RPMI7951 (cell line): ENCODE measurements at places on chromosomes 6 and 20. TPM values are rescaled to one million over a fixed set of nuclear protein-coding genes. Genes with fewer than 3 reads are reported as not detected.

- peak; percentile 75 for DNase-seq
Observed at GRCh38 chr6:25014791-25015560, 79.2 kb upstream of the RIPOR2 start.

Gene BFSP1
- total RNA-seq = 3.0 and 5.0 TPM in 2 replicates

DNA sequence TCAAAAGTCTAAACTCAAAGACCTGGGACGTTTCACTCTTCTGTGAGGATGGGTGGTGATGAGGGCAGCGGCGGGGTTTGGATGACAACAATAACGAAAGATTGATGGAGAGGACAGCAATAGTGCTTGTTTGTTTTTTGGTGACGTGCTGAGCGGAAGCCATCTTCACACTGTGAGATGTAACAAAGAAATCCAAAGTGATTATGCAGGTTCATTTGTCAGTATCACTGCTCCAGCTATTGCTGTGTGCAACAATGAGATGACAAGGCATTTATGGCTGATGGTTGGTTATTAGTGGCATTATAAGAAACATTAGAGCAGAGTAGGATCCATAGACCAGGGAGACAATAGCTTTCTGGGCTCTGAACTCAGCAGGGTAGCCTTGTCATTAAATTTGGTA lies 306.7 kb downstream of the RNF144B start:
- no peak for DNase-seq

DNA sequence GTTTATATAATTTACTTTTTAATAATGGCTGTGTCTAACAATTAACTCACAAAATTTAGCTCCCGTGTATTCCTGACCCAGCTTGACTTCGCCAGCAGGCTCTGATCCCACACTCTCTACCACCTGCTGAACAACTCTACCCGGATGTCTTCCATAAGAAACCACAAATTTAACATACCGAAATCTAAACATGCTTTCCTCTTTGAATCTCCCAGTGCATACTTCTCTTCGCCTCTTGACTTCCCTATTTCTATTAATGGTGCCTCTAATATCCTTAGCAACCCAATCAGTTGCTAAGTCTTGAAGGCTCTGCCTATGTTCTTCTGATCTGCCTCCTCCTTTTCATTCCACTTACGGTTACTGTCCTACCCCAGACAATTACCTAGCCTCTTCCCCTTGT lies 4.6 kb upstream of the MYB start:
- no peak for DNase-seq

GRCh38 chr20:4973330-4974097 lies 27.8 kb downstream of the SLC23A2 start:
- DNase-seq = peak; percentile 95

DNA sequence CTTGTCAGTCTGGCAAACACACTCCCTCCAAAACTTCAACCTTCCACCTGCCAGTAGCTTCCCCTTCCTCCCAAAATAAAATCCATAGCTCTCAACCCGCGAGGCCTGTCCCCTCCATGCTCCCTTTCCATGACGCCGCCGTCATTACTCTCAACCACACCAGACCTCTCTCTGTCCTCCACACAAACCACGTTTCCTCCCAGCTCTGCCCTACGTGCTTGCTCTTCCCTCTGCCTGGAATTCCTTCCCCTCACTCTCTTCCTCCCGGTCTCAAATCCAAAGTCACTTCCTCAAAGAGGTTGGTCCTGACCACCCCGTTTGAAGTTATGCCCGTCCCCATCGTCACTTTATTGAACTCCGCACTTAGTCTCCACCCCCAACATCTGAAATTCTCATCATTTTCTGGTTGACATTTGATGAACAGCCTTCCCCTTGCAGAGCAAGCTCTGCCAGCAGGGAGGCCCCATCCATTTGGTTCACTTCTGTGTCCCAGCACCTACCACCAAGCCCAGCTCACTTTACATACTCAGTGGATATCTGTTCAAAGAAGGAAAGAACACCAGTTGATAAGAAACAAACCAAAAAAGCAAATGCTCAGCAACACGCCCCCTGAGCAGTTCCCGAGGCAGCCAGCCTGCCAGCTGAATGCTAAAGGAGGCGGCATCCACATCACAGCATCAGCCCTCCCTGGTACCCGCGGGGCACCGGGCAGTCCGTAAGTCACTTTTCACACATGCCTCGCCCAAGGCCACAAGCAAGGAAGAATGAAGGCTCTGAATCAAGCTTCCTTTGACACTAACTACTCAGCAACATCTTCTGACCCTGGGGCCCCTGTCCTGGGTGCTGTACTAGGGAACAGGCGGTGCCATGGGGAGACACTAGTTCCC lies 125.0 kb downstream of the NFATC2 start:
- no peak for DNase-seq

Gene GPR6
- total RNA-seq = not detected in 2 replicates

DNA sequence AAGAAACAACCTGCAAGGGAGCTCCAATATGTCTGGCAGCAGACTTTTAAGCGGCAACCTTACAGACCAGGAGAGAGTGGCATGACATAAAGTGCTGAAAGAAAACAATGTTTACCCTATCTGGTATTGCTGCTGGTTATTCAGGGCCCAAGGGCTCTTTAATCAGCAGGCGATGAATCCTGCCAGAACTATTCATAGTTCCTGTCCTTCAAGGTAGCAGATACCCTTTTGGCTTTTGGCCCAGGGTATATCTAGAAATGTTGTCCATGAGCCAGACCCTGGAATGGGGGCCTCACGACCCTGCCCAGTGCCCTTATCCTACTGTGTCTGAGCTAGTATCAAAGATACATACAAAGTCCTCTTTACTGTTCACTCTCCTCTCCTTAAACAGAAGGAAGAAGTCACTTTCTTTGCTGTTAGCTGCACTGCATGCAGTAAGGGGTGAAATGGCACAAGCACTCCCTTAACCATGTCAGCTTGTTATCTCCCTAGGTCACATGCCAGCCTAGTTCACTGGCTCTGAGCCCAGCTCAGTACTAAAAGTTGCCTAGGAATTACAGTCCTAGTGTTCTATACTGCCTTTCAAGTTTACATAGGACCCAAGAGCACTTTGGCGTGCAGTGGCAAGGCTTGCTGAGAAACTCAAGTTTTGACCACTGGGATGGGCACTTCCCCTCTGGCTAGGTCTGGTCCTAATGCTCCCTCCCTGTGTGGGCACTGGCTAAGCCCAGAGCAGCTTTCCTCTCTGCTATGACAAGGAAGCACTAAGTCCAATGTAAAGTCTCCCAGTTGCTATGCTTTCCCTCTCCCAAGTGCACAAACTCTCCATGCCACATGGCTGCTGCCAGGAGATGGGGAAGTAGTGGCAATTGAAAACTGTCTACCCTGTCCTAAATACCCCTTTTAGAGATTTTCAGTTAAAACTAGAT lies 122.0 kb downstream of the HTR1B start:
- DNase-seq = peak; percentile 26

GRCh38 chr6:129643968-129644367 lies 66.0 kb downstream of the ARHGAP18 start:
- DNase-seq = no peak

- DNase-seq = no peak
Observed at GRCh38 chr20:51376111-51376510, 166.4 kb downstream of the NFATC2 start.

DNA sequence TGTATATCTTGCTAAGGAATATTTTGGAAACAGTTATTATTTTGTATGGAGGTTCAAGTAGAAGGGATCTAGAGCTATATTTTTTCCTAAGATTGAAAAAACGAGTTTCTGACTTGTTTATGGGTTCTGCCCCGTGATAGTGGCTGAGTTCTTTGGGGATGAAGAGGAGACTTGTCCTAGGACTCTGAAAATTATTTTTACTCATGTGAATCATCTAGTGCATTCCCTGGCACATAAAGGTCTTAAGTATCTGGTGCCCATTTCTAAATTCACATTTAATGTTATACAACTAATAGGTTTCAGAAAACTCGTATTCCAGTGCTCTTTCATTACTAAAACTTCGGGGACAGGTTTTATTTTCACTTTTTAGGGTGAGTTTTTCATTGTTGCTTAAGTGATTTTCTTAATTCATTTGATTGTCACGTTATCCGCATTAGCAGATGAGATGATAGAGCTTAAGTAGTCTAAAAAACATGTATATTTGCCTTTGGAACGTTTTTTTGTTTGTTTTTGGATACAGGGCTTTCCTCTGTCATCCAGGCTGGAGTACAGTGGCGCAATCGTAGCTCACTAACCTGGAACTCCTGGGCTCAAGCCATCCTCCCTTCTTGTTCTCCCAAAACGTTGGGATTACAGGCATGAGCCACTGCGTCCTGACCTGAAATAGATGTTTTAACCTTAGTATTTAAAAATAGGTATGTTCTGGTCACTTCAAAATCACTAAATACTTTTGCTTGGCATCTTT lies 2.1 kb downstream of the NFYA start:
- DNase-seq = peak; percentile 6

Gene MYB
- total RNA-seq = 0.12 TPM in 1 of 2 replicates, not detected in the other

Gene PIGT
- total RNA-seq = 196 and 220 TPM in 2 replicates

DNA sequence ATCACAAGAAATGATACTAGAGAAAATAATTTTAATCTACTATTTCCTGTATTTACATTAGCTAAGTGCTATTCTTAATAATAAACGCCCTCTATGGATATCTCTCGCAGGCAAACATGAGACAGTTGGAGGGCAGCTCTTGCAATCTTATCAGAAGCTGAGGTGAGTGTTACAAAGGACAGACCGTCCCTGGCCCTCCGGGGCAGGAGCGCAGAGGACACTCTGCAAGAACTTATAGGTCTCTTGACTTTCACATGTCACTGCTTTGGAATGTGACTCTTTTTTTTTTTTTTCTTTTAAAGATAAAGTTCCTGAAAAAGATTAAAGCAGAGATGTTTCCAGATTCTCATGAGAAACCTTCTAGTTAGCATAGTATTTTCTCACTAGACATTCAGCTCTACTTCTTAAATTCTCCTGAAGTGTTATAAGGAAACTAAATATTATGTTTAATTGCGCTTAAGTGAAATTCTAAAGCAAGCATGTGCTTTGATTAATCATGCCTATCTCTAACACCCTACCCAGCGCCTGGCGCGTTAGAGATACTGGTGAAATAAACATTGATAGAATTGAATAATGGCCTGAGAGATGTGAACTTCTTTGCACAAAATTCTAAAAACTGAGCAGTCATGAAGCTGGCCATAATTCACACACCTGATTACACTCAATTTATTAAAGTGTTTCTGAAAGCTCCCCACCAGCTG lies 57.4 kb downstream of the SYTL3 start:
- DNase-seq = peak; percentile 72

Gene DUSP15
- not detected in 2 replicates for total RNA-seq

DNA sequence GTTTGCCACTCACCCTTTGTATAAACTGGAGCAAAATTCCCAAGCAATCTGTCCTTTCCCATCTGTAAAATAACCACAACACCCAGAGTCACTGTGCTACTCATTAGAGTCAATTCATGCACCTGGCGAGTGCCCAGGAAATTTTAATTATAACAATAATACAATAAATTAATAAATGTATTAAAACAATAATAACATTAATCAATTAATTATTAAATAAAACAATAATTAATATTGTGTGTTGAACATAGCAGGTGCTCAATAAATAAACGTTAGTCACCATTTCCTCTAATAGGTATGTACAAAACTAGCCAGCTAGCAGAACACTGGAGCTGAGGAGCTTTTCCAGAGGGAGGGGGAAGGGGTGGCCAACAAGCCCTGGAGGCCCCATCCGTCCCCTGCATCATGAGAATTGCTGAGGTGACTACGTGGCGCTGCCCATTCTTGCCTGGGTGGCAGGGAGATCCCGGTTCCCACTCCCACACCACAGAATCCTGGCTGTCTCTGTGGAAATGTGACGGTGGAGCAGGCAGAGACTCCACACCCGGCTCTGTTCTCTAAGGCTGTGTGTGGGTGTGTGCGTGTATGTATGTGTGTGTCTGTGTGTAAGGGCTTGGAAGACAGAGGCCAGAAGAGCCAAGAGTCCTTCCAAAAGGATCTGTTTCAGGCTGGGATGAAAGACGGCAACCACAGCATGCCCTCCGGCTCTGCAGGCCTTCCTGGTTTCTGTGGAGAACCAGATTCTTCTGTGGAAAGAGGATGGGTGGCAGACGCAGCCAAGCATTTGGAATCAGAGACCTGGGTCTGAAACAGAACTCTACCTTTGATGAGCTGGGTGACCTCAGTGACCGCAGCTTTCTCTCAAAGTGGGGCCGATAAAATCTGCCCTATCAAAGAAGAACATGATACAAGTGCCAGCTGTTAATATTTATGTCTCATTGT lies 18.8 kb upstream of the EZR start:
- peak; percentile 99 for DNase-seq

DNA sequence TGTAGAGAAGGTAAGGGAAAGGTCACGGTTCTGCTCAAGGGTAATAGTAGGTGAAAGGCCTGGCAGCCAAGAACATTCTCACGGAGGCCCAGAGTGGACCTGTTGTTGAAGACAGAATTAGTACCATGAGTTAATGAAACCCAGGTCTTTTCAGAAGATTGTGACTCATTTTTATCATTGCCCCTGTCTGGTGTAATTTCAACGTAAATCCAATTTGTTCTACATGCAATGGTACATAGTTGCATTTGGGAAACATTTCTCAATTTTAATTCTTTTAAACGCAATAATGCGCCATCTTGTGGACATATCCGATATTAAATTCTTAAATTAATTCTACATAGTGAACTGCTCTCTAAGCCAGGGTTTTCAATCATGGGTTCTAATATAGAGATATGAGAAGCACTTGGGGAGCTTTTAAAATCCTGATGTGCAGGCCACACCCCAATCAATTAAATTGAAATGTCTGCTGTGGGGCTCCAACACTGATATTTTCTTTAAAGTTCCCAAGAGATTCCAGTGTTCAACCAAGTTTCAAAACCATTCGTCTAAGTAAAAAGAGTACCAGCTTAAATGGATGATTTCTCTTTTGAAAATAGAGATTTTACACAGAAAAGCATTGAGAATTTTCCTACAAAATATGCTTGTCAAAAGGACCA lies 257.4 kb downstream of the PLCB1 start:
- DNase-seq = peak; percentile 52

Gene MEP1A
- total RNA-seq = not detected in 2 replicates

GRCh38 chr20:45419188-45420091 lies 3.5 kb downstream of the PIGT start:
- peak; percentile 98 for DNase-seq

Gene LAMA2
- total RNA-seq = 0.68 and 0.84 TPM in 2 replicates

Gene DPPA5
- not detected in 2 replicates for total RNA-seq

- DNase-seq = no peak
Observed at GRCh38 chr20:3898639-3899038, 9.5 kb downstream of the PANK2 start.

- DNase-seq = peak; percentile 28
Observed at GRCh38 chr6:128112494-128112893, 211.6 kb upstream of the THEMIS start.

DNA sequence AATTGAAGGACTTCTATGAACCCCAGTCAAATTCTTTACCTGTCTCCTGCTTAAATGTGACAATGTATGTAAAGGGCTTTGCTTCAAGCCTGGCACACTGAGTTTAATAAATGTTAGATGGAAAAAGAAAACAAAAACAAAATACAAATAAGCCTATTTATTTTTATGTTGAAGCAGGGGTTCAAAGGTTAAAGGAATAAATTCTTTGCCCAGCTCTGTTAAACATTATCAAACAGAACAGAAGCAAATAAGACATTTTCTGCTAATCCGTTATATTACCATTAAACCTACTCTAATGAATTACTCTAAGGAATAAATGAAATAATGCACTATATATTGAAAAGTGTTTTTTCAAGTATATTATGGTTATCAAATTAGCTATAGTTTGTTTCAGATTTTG lies 182.5 kb upstream of the CEP162 start:
- DNase-seq = no peak

- DNase-seq = no peak
Observed at GRCh38 chr6:63683071-63683603, 47.5 kb downstream of the PHF3 start.
